ENCODE measurements at places on chromosomes 1 and 21. TPM values are rescaled to one million over a fixed set of nuclear protein-coding genes. Genes with fewer than 3 reads are reported as not detected.

DNA sequence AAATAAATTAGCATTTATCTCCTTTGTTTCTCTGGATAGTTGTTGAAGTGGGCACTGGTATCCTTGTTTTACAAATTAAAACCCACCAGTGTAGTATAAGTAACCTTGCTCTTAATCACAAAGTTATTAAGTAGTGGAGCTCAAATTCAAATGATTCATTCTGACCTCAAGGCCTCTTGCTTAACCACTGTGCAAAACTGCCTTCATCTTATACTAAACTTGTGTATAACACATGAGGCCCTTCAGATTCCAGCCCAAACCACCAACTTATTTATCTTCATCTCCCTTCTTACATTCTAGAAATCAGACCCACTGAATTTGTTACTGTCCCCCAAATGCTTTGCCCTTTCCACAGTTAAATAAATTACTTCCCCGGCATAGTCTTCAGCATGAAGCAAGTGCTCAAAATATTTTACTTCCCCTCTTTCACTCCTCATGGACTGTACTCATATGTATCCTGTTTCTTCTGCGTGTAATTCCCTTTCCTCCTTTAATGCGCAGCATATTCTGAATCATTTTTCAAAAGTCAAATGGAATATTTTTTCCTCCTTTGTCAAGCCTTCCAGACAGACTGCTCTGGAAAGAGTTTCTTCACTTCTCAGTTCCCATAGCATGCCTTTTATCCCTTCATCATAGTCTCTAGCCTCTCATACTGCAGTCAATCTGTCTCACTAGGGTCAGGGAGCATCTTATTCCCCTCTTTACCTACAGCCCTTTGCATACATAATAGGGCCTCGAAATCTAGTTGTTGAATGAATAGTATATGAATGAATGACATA lies 19.0 kb upstream of the DNASE2B start:
- peak; percentile 66 for DNase-seq

DNA sequence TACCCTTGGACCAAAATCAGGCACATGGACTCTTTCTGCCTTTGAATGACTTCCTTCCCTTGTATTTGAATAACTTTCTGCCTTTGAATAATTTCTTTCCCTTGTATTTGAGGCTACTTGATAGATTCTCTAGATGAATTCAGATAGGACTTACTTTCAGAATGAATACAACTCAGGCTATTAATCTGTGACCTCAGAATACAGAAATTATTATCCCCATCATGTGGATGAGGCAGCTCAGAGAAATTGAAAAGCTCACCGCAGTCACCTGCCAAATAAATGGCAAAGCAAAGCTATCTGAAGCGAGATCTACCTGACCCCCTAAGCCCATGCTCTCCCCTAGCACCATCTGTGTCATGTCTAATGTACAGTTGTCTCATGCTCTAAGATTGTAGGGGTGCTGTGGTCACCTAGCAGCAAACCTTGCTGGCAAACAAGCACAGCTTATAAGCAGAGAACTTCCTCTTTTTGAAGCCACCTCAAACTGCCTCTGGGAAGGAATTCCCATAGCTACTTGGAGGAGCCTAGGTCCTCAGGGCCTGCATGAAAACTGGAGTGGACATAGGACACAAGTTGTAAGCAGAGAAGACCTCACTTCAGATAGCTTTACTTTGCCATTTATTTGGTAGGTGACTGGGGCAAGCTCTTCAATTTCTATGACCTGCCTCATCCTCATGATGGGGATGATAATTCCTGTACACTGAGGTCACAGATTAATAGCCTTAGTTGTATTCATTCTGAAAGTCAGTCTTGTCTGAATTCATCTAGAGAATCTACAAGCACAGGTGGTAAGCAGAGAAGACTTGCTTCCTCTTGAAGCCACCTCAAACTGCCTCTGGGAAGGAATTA lies 66.1 kb downstream of the FASLG start:
- DNase-seq, result no peak

DNA sequence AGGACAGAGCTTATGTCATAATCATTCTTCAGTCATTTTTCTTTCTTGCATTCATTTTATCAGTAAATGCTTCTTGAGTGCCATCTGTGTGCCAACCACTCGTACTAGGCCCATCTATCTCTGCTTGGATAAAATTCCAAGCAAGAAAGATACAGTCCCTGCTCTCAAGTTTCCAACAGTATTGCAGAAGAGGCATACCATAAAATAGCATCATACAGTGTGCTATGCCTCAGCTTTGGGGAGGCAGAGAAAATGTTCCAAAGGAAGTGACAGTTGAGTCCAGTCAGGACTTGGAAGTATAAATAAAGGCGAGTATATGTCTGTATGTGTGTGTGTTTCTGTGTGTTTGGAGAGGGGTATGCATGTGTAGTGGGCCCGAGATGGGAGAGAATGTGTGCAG lies 113.4 kb upstream of the HOOK1 start:
- DNase-seq, result peak; percentile 13

GRCh38 chr1:98059620-98060019 lies 138.8 kb upstream of the DPYD start:
- no peak for DNase-seq

FAM163A gene
- not detected for polyA plus RNA-seq

KLHDC9 gene
- 1.1 TPM for polyA plus RNA-seq
